ENCODE measurements at places on chromosomes 7 and 10.

DNA sequence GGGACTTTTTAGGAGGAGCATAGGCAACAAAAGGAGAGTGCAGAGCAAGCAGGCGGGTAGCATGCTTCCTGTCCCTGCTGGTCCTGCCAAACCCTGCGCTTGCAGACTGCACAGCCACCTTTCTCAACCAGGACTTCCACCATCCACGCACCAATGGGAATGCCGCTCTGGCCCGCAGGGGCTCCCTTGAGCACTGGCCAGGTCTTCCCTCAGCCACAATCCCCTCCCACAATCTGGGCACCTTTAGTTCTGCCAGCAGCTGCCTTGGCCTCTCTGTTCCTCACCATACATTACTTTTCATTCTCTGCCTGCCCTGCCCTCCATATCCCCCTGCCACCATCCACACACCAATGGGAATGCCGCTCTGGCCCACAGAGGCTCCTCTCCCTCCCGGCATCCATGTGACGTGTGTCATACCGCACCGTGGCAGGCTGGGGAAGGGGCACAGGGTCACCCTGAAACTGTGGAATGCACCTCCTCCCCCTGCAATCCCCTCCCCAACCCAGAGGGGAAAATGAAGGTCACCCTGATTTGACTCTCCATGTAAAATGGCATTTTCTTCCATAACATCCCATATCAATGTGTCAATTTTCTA lies 97.3 kb upstream of the MACROH2A2 start:
- peak; percentile 80 for DNase-seq

GRCh38 chr7:80552031-80552694 lies 40.3 kb upstream of the GNAT3 start:
- no peak for DNase-seq

DNA sequence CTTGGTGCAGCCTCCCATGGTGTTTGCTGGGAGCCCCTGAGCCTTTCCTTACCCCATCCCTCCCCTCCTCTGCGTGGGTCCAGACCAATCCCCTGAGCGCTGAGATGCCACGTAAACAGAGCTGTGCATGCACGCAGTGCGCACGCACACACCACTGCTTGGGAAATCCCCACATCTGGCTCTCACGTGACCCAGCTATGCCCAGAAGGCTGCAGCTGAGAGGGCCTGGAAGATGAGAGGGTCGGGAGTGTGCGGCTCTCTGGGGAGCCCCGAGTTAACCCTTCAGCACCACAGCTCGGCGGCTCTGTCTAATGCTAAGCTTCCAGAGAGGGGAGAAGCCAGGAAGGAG lies 177.2 kb downstream of the SH3PXD2A start:
- DNase-seq, result peak; percentile 87

- no peak for DNase-seq
These were observed 158.3 kb downstream of the TCF7L2 start for GRCh38 chr10:113108194-113108835.

DNA sequence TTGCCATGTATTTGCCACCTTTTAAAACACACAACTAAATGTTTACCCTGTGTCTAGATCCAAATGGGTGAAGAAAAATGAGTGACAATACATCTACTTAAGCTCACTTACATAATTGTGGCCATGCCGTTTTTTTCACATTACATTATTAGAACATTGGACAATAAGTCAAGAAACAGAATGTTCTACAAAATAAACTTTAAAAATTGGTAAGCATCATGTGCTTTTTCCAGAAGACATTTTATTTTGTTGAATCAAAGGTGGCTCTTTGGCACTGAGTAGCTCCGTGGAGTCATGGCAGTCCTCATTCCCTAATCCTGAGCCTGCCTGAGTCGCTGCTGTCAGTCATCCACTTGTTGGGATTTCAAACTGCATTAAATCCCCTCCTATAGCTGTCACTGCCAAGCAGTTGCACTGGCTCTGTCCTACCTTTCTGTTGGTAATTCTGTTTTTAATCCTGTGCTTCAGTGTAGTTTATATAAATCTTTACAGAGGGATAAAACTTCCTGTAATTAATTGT lies 32.3 kb downstream of the CAV1 start:
- DNase-seq, result no peak

GRCh38 chr7:113026941-113027340 lies 59.7 kb downstream of the GPR85 start:
- DNase-seq, result no peak

- no peak for DNase-seq
These were observed 356.8 kb downstream of the PLXDC2 start for GRCh38 chr10:20173046-20173445.

GRCh38 chr10:58773341-58773740 lies 260.7 kb downstream of the BICC1 start:
- no peak for DNase-seq

GRCh38 chr7:116689790-116690259 lies 17.8 kb downstream of the MET start:
- DNase-seq, result no peak

- DNase-seq, result no peak
These were observed 23.1 kb downstream of the AGAP3 start for GRCh38 chr7:151109094-151110048.

GRCh38 chr10:11098666-11099065 lies 81.0 kb downstream of the CELF2 start:
- no peak for DNase-seq

DNA sequence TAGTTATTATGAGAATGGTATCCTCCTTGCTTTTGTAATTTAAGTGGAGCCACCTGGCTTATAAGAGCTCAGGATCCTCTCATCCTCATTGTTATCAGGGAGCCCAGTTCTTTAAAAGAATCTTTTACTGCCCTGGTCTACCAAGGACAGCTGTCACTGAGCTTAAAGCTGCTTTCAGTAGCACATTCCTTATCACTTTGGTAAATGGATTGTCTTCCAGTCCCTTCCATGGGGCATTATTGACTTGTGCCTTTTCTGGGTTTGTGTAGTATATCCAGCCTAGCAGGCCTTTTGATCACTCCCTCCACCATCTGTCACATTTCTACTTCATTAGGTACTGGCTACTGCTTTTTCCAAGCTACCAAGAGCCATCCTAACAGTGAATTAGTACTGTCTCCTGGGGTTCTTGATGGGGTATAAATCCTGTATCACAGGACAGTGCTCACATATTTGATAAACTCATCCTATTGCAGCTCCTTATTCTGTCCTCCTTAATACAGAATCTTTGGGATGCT lies 208.9 kb downstream of the TMEM26 start:
- DNase-seq, result no peak

DNA sequence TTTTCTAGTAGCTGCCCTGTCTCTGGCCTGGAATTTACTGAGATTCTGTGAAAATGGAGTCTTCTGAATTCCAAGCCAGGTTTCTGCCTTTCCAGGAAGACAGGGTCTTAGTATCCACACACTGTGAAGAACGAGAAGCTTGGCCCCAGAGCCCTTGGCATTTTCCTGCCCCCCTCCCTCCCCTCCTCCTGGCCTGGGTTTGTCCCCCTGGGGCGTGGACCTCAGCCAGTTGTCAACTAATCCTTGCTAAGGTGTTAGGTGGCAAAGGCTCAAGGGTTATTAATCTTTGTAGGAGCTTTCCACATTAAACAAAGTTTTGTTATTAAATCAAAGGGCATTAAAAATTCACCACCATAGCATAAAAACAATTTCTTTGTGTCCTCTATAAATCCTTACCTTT lies 329.5 kb downstream of the RNLS start:
- DNase-seq, result no peak

DNA sequence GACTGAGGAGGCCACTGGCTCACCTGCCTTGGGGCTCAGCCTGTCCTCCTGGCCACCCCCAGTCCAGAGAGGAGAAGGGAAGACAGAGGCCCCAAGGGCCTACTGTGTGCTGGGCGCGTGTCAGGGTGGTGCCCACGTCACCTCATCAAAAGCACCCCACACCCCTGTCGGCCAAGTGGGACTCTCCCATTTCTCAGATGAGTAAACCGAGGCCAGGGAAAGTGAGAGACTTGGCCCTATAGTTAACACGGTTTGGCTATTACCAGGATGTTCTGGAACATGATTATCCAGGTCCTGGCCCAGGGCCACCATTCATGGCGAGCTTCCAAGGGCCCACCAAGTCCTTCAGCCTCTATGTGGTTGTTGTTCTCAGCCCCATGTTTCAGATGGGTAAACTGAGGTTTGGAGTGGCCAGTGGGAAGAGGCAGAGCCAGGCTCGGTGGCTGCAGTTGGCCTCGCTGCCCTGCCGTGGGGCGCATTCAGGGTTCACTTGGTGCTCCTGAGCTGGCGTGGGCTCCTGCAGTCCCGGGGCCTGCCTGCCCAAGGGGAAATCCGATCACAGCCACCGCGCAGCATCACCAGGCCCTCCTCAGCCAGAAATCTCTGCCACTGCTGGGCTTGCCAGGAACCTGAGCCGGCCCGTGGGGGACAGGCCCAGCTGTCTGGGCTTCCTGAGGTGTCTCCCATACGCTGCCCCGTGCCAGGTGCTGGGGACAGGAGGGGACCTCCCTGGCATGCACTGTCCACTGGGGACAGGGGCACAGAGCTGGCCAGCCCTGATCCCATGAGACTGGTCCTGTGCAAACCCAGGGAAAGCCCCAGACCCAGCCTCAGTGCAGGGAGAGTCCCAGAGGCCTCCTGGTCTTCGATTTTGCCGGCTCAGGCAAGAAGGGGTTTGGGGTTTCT lies 117.7 kb upstream of the TNRC18 start:
- DNase-seq, result no peak

- no peak for DNase-seq
These were observed 676 bp downstream of the TCAF1 start for GRCh38 chr7:143901332-143901667.
